ENCODE measurements at places on chromosomes 16 and 17.
A peak's percentile ranks its signal among the peaks of the same experiment; 100 is the strongest.

DNA sequence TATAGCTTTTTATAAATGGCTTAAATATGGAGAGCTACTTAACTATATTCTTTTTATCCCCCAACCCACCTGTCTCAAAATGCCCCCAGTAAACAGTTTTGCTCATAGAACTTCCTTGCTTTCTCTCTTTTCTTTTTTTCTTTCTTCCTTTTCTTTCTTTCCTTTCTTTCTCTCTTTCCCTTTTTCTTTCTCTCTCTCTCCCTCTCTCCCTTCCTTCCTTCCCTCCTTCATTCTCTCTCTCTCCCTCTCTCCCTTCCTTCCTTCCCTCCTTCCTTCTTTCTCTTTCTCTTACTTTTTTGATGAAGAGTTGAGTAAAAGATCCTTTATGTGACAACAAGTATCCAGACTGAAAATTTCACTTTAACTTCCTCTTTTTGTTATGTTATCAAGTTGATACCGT is 48.2 kb downstream of the KCNJ2 start:
- no peaks in the 10 kb centered on the region for H3K36me3 ChIP-seq
- H3K4me1 ChIP-seq: no peaks in the 10 kb centered on the region
- DNase-seq: no peak
- H3K27me3 ChIP-seq: no peaks in the 10 kb centered on the region
- H3K27ac ChIP-seq: no peak overlapping the region

DNA sequence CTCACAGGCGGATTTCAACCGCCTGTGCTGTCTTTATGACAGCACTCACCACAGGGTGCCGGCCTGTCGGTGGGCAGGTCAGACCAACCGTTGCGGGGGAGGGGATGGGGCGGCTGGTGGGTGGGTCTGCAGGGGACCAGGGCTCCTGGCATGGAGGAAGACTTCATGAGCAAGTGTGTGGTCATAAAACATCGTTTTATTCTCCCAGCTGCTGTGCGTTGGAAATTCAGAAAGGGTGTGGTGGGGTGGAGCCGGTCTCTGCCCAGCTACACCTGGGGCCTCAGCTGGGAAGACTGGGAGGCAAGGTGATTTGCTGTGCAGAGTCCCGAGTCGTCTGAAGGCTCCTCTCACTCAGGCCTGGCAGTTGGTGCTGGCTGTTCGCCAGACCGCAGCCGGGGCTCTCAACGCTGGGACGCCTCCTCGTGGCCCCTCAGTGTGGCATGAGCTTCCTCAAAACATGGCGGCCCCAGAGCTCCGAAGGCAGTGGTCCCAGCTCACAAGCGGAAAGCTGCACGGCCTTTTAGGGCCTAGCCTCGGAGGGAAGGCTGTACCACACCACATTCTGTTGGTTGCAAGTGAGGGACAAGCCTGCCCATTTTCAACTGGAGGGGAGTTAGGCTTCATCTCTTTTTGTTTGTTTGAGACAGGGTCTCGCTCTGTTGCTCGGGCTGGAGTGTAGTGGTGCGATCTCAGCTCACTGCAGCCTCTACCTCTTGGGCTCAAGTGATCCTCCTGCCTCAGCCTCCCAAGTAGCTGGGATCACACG is 45.8 kb upstream of the GSE1 start:
- H3K27me3 ChIP-seq: no peaks in the 10 kb centered on the region
- no peak overlapping the region for H3K4me3 ChIP-seq
- H3K4me1 ChIP-seq: peaks cover 92% of the 10 kb centered on the region
- no peak overlapping the region for H3K27ac ChIP-seq
- no peak for DNase-seq
- H3K36me3 ChIP-seq: no peaks in the 10 kb centered on the region

DNA sequence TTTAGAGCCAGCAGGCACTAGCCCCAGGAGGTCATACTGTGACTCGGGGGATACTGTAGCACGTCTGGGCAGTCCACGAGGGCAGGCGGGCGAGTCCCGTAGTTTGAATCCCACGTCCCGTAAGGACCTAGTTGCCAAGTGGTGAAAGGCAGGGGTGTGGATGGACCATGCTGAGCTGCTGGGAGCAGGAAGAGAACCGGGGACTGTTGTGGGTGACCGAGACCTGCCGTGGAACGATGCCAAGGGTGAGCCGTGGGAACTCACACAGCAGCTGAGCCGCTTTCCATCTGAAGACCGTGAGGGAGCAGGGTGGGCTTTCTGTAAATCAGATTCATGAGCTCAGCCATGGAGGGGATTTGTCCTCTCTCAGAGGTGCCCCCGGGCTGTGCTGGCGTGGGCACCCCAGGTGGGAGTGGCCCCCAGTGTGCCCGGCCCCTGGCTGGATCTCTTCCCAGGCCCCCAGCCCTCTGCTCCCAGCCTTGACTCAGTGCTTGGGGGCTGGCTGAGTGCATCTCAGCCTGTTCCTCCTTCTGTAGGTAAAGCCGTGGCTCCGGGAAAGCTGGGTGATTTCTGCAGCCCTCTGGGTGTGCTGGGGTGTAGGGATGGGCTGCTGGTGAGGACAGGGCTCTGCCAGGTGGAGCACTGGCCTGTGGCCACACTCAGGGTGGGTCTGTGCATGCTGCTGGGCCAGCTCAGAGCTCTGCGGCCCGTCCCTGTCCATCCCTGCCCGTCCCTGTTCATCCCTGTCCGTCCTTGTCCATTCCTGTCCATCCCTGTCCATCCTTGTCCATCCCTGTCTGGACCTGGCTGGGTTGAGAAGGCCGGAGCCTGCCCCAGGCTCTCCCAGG is 13.6 kb downstream of the ASPSCR1 start:
- DNase-seq: no peak
- no peaks in the 10 kb centered on the region for H3K27me3 ChIP-seq
- no peak overlapping the region for H3K4me3 ChIP-seq
- H3K36me3 ChIP-seq: peaks cover 9% of the 10 kb centered on the region
- peak overlapping the region; percentile 45 for H3K27ac ChIP-seq

- no peaks in the 10 kb centered on the region for H3K36me3 ChIP-seq
- no peaks in the 10 kb centered on the region for H3K4me1 ChIP-seq
- H3K4me3 ChIP-seq: no peak overlapping the region
Observed at GRCh38 chr16:7351610-7352510, 19.2 kb downstream of the RBFOX1 start.

GRCh38 chr17:17227608-17228520 is 9.1 kb downstream of the FLCN start:
- no peak overlapping the region for H3K4me3 ChIP-seq
- no peak for DNase-seq
- peak overlapping the region; percentile 43 for H3K27ac ChIP-seq
- peaks cover 35% of the 10 kb centered on the region for H3K4me1 ChIP-seq

Measured in liver (tissue), 10 donors.